ENCODE measurements at places on chromosomes 11 and 22.

DNA sequence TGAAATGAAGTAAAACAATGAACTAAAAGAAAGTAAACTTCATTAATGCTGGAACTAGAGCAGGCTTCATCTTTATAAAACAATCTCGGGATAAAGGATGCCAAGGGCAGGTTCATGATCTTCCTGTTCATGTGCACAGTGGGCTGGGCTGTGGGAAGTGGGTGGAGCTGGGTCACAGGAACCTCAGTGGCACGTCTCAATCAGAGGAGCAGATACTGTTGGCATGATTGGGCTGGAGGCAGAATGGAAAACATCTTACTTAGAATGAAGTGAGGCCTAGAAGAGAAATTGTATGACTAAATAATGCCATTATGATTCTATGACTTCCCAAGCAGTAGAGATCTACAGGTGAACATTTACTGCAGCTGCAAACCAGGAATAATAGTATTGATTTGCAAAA lies 45.4 kb upstream of the CALCB start:
- no peak for DNase-seq

- no peak for DNase-seq
Measured at GRCh38 chr22:46737105-46737975, 712 bp downstream of the CERK start.

GRCh38 chr22:20589614-20590476 lies 82.4 kb downstream of the MED15 start:
- no peak for DNase-seq

- no peak for DNase-seq
Measured at GRCh38 chr11:115506954-115507675, 2.9 kb upstream of the CADM1 start.

GRCh38 chr22:30010789-30011405 lies 69.4 kb upstream of the HORMAD2 start:
- DNase-seq = no peak

DNA sequence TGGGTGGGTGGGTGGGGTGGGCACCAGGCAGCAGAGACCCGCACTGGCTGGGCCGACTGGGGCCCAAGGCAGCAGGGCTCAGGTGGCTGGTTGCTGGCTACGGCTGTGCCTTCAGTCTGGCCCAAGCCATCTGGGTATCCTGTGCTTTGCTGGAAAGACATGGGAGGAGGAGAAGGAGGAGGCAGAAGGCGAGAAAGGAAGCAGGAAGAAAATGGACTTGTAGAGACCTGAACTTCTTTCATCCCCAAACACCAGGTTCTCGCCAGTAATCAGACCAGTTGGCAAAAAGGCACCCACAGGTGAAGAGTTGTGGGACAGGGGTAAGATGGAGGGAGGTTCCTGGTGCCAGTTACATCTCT lies 78.8 kb downstream of the IGLL1 start:
- DNase-seq = no peak

DNA sequence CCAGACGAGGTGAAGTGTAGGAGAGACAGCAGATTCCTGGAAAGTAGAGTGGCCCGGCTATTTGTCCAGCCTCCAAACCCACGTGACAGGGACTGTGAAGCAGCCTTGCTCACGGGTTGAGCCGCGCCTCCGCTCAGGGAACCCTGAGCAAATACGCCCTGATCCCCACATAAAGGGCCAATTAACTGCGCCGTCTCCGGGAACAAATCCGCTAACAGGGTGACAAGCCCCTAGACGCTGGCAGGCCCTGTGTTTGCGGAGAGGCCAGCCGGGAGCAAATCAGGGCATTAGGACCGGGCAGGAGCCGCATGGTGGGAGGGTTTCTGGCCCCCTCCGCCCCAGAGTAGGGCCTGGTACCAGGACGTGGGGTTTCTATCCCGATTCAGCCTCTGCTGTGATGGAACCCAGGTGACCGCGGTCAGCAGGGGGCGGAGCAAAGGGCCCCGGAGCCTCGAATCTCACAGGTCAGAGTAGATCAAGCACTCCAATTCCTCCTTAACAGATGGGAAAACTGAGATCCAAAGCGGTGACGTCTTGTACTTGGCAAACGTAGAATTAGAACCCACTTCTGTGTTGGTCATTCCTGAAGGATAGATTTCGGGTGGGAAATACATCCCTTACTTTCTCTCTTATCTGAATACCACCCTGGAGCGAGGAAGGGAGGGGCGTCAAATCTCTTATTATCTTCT lies 2.0 kb upstream of the ROBO3 start:
- DNase-seq = no peak

- DNase-seq = no peak
Measured at GRCh38 chr11:86934926-86935579, 20.1 kb downstream of the FZD4 start.

DNA sequence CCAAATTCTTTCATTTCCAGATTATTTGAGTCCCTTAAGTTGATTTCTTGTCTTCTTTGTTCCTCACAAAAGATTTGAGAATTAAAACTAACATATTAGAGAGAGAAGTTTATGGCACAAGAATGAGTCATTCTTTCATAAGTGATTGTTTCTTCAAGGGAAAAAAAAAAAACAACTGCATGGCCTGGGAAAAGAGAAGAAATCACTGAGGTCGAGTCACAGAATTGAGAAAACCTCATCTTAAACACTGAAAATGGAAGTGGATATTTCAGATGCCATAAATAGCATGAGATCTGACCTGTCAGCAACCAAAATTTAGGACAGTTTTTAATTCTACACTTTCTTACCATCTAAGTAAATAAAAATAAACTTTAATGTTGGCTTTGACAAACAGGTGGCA lies 87.2 kb downstream of the CWF19L2 start:
- DNase-seq = no peak

- no peak for DNase-seq
Measured at GRCh38 chr11:23311986-23312940, 452.0 kb upstream of the CCDC179 start.

- no peak for DNase-seq
Measured at GRCh38 chr11:100545970-100546369, 141.1 kb upstream of the ARHGAP42 start.

DNA sequence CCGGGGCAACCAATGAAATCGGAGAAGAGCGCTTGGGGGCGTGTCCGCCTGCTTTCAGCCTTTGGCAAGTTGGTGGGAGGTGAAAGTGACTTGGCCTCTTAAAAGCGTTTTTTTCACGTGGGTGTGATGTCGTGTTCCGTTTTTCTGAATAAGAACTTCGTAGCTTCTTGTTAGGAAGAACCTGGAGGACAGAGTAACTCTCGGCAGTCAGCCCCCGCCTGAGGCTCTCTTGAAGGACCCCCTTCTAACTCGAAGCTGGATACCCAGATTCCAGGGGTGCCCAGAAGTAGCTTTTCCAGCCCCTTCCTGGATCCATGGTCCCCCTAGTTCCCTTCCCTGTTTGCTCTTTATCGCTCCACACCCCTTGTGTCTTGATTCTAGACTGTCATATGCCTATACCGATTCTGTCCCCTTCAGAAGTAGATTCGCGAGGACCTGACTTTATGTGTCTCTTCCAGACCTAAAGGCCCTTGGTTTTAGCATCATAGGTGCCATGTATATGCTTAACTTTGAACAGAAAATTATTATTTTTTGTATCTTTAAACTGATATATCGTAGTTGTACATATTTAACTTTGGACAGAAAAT lies 915 bp upstream of the OSBP start:
- DNase-seq = no peak

GRCh38 chr11:130508913-130509312 lies 60.5 kb downstream of the ADAMTS15 start:
- DNase-seq = no peak

DNA sequence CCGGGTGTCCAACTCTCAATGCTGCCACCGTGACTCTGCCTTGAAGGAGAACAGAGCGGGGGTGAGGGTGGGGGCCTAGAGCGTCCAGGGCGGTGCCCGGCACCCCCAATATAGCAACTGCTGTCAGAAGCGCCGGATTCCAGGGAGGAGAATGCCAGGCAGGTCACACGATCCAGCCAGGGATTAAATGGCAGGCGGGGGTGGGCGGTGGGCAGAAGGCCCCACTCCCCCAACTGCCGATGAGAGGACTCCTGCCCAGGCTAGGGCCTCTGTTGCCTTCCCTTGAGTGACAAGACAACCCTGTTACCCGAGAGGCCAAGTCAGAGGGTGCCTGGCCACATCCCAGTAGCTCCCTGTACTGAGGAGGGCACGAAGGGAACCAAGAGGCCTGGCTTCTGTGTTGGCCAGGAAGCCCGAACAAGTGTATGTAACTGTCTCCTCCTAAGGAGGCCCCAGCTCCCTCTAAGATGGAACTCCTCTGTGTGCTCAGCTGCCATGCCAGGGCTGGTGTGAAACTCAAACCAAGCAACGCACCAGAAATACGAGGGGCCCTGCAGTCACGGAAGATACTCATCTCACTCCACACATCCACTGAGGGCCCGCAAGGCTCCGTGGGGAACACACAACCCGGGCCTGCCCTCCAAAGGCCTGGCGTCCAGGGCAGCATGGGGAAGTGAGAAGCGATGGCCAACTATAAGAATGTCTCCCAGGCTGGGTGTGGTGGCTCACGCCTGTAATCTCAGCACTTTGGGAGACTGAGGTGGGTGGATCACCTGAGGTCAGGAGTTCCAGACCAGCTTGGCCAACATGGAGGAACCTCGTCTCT lies 3.0 kb downstream of the PACSIN3 start:
- DNase-seq = no peak

GRCh38 chr22:35561796-35562526 lies 21.3 kb downstream of the RASD2 start:
- no peak for DNase-seq

DNA sequence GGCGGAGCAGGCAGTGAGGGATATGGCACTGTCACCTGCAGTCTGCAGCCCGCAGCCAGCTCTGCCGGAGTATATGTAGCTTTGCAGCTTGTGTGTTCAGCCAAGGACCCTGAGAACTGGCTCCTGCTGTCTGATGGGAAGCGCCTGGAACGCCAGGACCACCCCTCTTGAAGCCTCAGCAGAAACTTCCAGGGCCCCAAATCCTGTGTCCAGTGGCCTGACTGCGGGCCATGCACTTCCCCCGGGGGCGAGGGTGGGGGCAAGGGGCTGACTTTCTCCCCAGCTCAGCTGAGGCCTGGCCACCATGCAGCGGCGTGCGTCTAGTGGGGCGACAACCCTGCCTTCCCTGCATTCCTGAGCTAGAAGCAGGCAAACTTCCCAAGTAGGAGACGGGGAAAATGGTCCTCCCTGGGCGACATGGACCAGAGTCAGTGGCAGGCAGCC lies 32.3 kb downstream of the PISD start:
- DNase-seq = no peak

DNA sequence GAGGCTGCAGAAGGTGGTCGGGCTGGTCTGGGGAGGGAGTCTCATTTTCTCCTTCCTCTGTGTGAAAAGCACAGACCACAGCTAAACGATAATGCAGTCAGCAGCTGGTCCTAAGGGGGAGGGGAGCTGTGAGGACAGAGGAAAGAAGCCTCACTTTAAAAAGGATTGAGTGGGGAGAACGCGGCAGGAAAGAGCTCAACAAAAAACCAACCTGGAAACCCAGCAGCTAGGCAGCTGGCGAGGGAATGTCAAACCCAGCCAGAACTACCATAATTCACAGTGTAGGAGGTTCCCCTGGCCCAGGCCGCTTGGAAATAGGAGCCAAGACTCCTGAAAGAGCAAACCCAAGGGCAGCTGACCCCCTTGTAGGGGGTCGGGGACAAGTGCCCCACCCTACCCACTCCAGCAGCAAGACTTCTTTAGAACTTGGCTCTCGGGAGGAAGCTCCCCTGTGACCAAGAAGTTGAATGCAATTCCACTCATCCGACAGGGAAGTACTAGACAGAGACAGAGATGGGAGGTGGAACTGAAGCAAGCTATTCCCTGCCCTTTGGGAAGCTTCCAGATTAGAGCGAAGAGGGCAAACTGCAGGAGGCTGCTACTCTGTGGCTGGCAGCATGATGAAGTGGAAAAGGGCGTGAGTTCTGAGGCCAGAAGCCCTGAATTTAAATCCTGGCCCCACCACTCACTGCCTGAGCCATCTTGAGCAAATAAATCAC lies 16.5 kb upstream of the DGKZ start:
- no peak for DNase-seq

DNA sequence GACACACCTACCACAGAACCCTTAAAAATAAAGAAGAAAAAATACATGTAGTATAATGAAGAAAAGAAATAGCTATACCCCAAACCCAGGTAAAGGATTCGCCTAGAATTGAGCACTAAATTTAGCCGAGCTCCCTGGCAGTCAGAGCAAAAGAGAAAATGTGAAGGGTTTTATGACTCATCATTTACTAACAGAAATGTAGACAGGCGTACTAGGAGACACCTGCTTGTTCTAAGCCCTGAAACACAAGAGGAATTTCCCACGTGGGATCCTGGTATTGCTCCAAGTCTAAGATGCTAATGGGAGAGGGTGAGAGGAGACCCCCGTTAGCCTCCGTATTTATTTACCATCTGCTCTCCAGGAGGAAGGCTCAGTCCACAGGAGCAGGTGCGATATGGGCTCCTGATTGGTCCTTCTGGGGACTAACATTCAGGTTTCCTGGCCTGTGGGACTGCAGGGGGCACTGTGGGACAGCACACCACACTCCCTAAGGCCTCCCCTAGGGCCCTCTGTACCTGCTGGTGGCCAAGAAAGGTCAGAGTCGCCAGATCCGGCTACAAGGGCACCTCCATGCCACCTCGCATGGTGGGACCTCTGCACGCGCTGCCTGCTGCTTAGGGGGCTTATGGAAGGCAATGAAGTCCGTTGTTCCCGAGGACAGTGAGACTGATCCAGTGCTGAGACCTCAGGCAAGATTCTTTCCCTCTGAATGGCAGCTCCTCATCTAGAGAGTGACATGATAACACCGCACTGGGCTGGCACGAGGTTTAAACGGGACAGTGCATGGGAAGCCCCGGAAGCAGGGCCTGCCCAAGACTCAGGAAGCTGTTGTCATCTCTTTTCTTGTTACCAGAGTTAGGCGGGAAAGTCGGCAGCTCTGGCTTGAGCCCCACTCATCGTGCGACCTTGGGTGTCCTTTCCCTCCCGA lies 25.8 kb downstream of the KCNC1 start:
- DNase-seq = no peak

GRCh38 chr11:16936643-16937042 lies 77.6 kb downstream of the PLEKHA7 start:
- DNase-seq = no peak

DNA sequence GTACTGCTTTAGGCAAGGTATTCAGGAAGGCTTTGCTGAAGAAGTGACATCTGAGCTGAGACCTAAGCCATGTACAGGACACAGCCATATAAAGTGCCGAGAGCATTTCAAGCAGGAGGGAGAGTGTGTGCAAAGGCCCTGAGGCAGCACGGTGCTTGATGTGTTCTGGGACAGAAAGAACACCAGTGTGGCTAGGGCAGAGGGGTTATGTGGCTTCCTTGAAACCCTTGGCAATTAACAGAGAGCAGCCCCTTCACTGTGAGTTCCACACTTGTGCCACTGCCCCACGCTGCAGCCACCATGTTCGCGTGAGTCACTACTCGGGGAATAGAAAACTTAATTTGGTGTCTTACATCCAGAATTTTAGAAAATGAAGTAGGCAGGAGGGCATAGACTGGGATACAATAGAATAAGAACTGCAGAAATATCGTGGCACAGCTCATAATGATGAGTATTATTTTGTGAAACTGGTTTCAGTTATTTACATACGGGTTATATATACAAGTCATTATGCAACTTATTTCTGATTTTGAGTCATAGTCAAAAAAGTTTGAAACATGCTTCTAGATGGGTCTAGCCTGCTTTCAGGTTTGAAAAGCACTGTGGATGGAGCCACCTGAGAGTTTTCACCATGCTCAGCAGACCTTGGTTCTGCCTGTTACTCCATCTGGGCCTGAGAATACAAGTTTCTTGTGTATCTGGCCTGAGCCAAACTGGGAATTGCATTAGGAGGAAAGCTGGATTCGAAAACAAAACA lies 11.8 kb downstream of the IL10RA start:
- DNase-seq = no peak
